Bladder microvascular endothelial cell (primary cell): ENCODE measurements at places on chromosomes 5 and 9. TPM values are rescaled to one million over a fixed set of nuclear protein-coding genes. Genes with fewer than 3 reads are reported as not detected.

Gene IFNA8
- not detected in 2 replicates for total RNA-seq

Gene CERCAM
- 9.6 and 35.7 TPM in 2 replicates for total RNA-seq

Gene SPATA31C1
- not detected in 2 replicates for total RNA-seq

Gene ADGRD2
- total RNA-seq = under 0.01 TPM in 1 of 2 replicates, not detected in the other

Gene POMT1
- total RNA-seq = 26.2 and 46.8 TPM in 2 replicates

Gene POU5F2
- 0.49 and 1.9 TPM in 2 replicates for total RNA-seq

Gene CDX1
- total RNA-seq = not detected in 2 replicates

Gene GABBR2
- total RNA-seq = 0.16 and 0.63 TPM in 2 replicates

Gene FAF2
- total RNA-seq = 24.3 and 66.0 TPM in 2 replicates

Gene ABLIM3
- total RNA-seq = 23.3 and 40.3 TPM in 2 replicates

Gene SCGB3A2
- total RNA-seq = not detected in 2 replicates

Gene SPARC
- 760 and 2,193 TPM in 2 replicates for total RNA-seq

Gene CD74
- 5.7 and 10.7 TPM in 2 replicates for total RNA-seq

Gene SLC36A2
- total RNA-seq = not detected in 2 replicates

Gene PTPDC1
- total RNA-seq = 5.3 and 8.0 TPM in 2 replicates

Gene SH3GL2
- total RNA-seq = 0.06 TPM in 1 of 2 replicates, not detected in the other

Gene MARCOL
- total RNA-seq = not detected in 2 replicates
